ENCODE measurements at places on chromosomes 6 and 20.

DNA sequence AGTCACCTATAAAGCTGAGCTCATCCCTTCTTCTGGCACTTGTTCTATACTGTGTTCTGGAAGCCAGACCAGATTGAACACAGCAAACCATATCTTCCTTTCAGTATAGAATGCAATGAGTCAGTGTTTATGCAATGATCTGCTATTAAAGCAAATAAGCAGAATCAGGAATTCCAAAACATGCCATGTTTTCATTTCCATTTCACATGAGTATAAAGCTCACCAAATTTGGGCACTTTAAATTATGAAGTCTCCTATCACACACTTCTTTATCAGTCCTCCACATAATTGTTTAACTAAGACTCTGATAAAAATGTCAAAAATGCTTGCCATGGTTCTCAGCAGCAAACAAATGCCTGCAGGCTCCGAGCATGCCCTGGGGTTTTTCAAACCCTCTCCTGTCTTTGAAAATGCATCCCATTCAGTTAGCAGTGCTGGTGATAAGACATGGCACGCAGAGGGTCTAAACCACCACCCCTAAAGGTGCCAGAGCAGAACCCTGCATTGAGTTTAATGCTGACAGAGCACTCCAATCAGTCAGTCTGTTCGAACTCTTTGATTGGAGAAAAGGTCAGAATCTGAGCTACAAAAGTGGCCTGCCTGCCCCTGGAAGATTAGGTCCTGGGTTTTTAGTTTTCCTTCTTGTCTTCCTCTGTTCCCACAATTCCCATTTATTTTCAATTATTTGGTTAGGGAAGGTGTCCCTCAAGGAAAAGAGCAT, 234.1 kb downstream of the GMPR start:
- no peak for DNase-seq

GRCh38 chr20:16107172-16107870, 465.9 kb downstream of the KIF16B start:
- DNase-seq = no peak

- no peak for DNase-seq
Measured at GRCh38 chr6:46704562-46704961, 16.9 kb downstream of the TDRD6 start.

DNA sequence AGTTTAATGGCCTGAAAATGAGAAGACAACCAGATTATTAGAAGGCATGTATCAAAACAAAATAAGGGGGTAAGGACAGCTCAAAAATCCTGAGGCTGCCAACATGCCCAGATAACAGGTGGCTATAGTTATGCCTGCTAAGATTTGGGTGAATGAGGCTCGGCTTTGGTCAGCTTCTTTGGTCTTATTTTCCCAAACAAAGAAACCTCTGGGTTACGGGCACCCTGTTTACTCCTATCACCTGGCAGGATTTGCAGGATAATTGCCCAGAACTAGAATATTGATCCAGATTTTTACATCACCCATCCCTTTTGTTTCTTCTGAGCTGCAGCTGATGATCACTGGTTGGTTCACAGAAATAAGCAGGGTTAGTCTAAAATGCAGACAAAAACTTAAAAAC, 74.3 kb downstream of the SLC16A10 start:
- no peak for DNase-seq

- no peak for DNase-seq
Measured at GRCh38 chr6:39568896-39569295, 156.3 kb downstream of the KIF6 start.

- peak; percentile 8 for DNase-seq
Measured at GRCh38 chr6:45310118-45310788, 17.9 kb upstream of the RUNX2 start.

- DNase-seq = no peak
Measured at GRCh38 chr6:14259594-14260152, 142.1 kb downstream of the CD83 start.

DNA sequence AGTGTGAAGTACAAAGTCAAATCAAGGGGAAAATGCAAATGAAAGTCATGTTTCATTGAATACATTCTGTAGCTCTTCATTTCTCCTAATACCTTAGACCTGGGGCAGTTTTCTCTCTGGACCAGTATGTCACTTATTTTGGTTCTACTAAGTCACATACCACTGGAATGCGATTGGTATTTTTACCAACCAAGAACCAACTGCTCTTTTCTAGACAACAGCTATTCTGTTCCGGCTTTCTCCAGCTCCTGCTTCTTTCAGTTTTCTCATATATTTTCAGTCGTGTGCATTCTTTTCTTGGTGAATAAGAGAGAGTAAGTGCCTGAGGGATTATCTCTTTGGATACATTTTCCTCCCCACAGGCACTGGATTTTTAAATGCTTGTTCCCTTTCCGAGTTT, 39.2 kb upstream of the SPACA1 start:
- no peak for DNase-seq

- no peak for DNase-seq
Measured at GRCh38 chr6:29791162-29791561, 36.5 kb upstream of the HLA-G start.

DNA sequence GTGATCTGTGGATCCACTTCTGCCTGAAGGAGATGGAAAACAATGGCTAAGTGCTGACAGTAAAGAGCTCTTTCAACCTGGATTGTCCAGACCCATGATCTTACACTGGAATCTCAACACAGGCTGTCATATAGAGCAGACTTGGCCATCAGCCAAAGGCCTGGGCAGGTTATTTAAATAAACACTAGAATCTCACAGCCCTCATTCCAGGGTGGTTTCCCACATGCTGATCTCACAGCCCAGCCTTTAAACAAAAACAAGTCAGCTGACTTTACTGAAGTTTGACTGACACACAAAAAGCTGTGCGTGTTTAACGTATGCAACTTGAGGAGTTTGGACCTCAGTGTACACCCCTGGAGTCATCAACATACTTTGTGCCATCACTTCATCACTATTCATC, 28.4 kb downstream of the SYNDIG1 start:
- DNase-seq = no peak

DNA sequence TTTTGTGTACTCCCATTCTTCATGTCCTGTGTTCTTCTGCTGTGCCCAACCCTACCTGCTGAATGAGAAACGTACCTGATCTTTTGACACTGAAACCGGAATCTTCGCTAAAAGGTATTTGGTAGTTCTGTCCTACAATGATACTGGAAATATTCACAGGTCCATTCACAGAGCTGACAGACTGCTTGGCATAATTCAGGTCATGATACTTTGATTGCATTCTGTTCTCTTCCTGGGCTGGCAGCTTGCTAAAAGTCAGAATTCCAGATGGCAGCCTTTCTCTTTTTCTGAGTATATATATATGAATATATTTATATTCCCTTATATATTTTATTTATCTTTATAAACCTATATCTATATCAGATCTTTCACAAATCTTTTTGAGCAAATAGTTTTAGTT, 375.1 kb downstream of the PHF3 start:
- DNase-seq = no peak

DNA sequence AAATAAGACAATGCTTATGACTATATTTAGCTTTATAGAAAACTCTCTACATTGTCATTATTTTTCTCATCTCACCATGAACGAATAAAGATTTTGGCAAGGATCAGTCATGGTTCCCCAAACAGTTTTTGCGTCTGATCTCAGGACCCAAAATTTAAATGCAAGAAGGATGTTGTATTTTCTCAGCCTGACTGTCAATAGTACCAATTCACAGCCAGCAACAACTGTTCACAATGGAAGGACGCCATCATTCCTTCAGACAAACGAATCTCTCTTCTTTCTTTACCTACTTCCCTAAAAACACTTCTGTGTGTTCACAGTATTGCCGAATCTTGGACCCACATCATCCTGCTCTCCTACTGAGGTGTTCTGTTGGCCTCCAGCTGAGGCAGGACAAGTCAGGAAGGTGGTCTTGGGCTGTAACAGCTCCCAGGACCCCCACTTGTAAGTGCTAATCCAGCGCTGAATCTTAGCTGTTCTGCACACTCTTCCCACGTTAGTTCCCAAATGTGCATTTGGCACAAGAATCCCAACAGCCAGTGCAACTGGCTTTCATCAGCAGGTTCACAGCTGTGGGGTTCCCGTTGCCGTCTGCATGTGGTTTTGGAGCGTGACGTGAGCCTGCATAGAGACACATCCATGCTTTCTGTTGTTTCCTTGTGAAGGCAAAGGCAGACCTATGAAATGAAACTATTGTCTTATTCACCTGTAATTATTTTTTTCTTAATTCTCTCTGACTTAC, 600.0 kb downstream of the QKI start:
- DNase-seq = no peak

GRCh38 chr20:9241232-9241692, 172.4 kb downstream of the PLCB4 start:
- DNase-seq = no peak

- DNase-seq = no peak
Measured at GRCh38 chr6:114810468-114810867, 467.6 kb upstream of the HS3ST5 start.

DNA sequence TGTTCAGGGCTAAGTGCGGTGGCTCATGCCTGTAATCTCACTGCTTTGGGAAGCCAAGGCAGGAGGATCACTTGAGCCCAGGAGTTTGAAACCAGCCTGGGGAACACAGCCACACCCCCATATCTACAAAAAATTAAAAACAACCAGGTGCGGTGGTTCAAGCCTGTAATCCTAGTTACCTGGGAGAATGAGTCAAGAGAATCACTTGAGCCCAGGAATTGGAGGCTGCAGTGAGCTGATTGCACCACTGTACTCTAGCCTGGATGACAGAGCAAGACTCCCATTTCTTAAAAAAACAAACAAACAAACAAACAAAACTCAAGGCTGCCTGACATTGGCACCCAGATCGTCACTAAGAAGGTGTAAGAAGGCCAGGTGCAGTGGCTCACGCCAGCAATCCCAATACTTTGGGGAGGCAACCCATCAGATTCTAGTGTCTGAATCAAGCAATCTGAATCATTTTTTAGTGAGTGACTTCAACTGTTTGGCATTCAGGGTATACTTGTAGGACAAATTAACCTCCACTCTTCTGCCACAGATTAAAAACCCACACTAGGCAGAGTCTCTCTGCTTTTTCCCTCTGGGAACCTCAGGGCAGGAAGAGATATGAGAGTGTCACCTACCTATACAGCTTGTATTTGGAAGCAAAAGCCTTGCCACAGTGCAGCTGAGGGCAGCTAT, 6.1 kb downstream of the PLAGL2 start:
- DNase-seq = no peak

DNA sequence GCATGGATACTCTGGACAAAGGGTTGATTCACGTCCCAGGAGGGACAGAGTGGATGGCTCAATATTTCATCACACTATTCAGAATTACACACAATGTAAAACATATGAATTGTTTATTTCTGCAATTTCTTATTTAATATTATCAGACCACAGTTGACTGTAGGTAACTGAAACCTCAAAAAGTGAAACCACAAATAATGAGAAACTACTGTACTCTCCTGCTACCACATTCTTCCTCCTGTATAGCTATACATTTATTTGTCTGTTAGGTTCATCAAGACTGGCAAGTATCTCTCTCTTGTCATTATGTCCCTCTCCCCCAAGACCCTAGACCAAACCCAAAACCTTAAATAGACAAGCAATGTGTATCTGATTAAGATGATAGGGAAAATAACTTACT, 60.0 kb downstream of the SYCP2 start:
- no peak for DNase-seq

GRCh38 chr20:50575865-50576720, 65.9 kb downstream of the PTPN1 start:
- peak; percentile 68 for DNase-seq

GRCh38 chr6:144343701-144344428, 58.7 kb downstream of the UTRN start:
- no peak for DNase-seq

- DNase-seq = no peak
Measured at GRCh38 chr20:21509079-21509596, 4.7 kb downstream of the NKX2-2 start.

DNA sequence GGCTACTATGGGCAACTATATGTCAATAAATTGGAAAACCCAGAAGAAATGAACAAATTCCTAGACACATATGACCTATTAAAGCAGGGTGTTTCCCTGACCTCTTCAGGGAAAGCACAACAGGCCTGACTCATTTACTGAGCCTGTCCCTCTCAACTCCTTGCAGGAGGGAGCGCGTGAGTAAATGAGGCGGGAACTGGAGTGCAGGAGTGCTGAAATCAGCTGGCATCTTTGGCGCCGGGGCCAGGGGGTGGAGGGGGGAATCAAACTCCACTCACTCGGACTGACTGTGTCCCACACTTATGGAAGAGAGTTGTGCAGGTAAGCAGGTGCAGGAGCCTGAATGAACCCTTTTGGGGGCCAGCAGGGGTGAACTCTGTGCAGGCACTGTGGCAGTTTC, 671.2 kb upstream of the PTCHD4 start:
- DNase-seq = no peak

DNA sequence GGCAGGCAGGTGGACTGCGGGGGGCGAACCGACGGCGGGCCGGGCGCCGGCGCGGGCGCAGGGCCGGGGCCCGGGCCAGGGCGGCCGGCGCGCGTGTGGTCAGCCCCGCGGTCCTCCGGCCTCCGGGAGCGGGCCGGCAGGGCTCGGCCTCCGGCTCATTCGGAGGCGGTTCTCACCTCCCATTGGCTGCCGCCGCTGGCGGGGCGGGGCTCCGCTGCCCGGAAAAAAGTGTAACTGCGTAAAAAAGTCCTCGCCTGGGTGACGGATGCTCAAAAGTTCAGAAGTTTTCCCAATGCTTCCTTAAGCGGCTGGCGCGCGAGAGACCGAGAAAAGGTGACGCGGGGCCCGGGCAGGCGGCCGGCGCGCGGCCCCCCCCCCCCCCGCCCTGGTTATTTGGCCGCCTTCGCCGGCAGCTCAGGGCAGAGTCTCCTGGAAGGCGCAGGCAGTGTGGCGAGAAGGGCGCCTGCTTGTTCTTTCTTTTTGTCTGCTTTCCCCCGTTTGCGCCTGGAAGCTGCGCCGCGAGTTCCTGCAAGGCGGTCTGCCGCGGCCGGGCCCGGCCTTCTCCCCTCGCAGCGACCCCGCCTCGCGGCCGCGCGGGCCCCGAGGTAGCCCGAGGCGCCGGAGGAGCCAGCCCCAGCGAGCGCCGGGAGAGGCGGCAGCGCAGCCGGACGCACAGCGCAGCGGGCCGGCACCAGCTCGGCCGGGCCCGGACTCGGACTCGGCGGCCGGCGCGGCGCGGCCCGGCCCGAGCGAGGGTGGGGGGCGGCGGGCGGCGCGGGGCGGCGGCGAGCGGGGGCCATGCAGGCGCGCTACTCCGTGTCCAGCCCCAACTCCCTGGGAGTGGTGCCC, at the start of gene FOXC1:
Gene FOXC1, plus strand, starts transcription at position 268 of the 849 bp plus-strand sequence. Its CDS starts 531 bp downstream, at position 799.
- DNase-seq = peak; percentile 61

- DNase-seq = peak; percentile 23
Measured at GRCh38 chr6:31031095-31031494, 20.8 kb downstream of the MUC22 start.

DNA sequence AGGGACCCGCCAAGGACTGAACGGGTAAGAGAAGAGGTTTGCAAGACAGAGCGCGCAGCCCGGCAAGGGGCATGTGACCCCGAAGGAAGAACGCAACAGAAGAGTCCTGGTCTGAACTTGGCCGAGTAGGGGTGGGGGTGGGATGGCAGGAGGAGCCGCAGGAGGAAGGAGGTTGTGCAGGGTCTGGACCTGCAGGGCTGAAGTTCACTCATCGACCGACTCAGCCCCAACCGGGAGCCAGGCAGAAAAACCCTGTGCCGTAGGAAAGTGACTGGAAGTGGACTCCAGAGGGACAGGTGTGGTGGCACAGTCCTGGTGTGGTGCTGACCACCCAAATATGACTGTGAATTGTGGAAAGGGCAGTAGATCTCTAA, 15.2 kb downstream of the ADISSP start:
- no peak for DNase-seq
